MCF 10A (cell line): ENCODE measurements at places on chromosomes 12 and 14. TPM values are rescaled to one million over a fixed set of nuclear protein-coding genes. Genes with fewer than 3 reads are reported as not detected.
A peak's percentile ranks its signal among the peaks of the same experiment; 100 is the strongest.

DNA sequence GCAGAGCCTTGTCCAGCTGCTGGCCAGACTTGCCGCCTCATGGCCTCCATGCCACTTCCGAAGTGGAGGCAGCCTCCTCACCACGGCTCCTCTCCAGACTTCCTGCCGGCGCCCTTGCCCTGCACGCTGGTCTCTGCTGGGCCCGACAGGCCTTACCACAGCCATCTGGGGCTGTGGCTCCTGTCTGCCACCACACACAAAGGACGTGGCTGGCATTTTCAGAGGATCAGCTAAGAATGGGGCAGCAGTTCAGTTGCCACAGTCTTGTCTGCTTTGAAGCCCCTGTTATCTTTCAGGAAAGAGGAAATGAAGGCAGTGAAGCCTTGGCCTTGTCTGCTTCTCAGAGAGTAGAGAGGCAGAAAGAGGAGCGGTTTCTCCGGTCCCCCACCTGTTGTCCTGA is 178.0 kb upstream of the FKBP4 start:
- peaks cover 10% of the 10 kb centered on the region for H3K4me1 ChIP-seq
- H3K36me3 ChIP-seq: no peaks in the 10 kb centered on the region
- no peak for DNase-seq

DNA sequence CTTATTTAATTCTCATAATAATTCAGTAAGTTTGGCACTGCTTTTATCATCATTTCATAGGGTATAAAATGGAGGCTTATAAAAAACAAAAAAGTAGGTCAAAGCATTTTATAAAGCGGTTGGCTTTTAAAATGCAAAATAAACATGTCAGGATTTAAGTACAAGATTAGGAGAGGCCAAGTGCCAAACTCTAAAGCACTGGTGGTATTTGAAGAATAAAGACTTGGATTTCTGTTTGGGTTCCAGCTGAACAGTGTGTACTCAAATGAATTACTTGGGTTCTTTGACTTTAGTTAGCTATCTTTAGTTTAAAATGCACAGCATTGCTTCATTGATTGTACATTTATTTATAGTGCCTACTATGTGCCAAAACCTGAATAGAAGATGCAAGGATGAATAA is 966.6 kb upstream of the SEL1L start:
- no peaks in the 10 kb centered on the region for H3K4me1 ChIP-seq
- no peak overlapping the region for H3K27ac ChIP-seq
- no peak for DNase-seq
- H3K27me3 ChIP-seq: no peaks in the 10 kb centered on the region
- H3K36me3 ChIP-seq: no peaks in the 10 kb centered on the region

Gene FGF23
- total RNA-seq: not detected in 2 replicates

DNA sequence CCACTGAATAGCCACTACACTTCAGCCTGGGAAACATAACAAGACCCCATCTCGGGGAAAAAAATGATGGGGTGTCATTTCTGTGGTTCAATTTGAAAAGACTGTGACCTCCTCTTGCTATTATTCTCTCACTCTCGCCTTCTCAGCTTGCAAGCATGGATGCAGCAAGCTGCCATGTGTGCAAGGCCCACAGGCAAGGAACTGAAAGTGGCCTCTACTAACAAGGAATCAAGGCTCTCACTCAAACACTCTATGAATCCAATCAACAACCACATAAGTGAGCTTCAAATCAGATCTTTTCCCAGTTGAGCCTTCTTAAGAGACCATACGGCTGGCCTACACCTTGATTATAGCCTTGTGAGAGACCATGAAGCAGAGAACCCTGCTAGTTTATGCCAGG is 17.9 kb upstream of the DHRS7 start:
- no peaks in the 10 kb centered on the region for H3K36me3 ChIP-seq
- no peak overlapping the region for H3K27ac ChIP-seq
- DNase-seq: no peak
- H3K4me1 ChIP-seq: peaks cover 8% of the 10 kb centered on the region

- H3K27ac ChIP-seq: no peak overlapping the region
- no peaks in the 10 kb centered on the region for H3K36me3 ChIP-seq
- H3K4me1 ChIP-seq: no peaks in the 10 kb centered on the region
- DNase-seq: no peak
- no peak overlapping the region for H3K4me3 ChIP-seq
- H3K27me3 ChIP-seq: no peaks in the 10 kb centered on the region
Observed at GRCh38 chr12:116835484-116835883, 45.8 kb downstream of the HRK start.

- DNase-seq: no peak
- peaks cover 26% of the 10 kb centered on the region for H3K4me1 ChIP-seq
- H3K36me3 ChIP-seq: peaks cover 99% of the 10 kb centered on the region
- no peaks in the 10 kb centered on the region for H3K27me3 ChIP-seq
Observed at GRCh38 chr12:56162468-56163290, 4.5 kb downstream of the MYL6 start.

DNA sequence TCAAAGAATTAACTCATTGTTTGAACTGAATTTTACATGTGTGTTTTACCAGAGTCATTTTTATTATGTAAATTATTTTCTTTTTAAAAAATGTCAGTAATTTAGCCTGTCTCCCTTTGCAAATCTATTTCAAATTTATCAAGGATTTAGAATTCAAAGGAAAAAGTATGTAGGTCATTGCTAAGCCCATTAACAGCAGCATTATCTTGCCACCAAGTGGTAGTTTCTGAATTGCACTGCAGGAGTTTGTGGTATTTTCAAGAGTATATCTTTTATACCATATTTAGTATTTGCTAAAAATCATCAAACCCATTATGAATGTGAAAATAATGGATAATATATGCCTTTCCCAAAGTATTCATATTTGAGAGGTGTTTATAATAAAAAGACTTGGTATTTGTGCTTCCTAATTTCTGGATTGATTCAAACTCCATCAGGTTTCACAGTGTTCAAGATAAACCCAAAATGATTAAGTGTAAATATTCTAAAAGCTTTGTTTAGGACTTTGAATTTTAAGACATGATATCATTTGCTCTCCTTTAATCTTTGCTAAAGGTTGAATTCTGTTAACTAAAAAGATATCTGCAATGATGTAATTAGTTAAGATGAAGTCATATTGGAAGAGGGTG is 711.4 kb downstream of the FSCB start:
- H3K27me3 ChIP-seq: no peaks in the 10 kb centered on the region
- no peaks in the 10 kb centered on the region for H3K36me3 ChIP-seq
- no peaks in the 10 kb centered on the region for H3K4me1 ChIP-seq
- no peak overlapping the region for H3K4me3 ChIP-seq
- H3K27ac ChIP-seq: no peak overlapping the region
- peak; percentile 35 for DNase-seq

Gene CELA1
- total RNA-seq: not detected in 2 replicates

- peak overlapping the region; percentile 90 for H3K27ac ChIP-seq
- peaks cover 25% of the 10 kb centered on the region for H3K4me1 ChIP-seq
- DNase-seq: peak; percentile 82
- no peaks in the 10 kb centered on the region for H3K27me3 ChIP-seq
- H3K36me3 ChIP-seq: peaks cover 6% of the 10 kb centered on the region
- H3K4me3 ChIP-seq: peak overlapping the region; percentile 95
Observed at GRCh38 chr14:22886500-22887259, 3.7 kb downstream of the REM2 start.

DNA sequence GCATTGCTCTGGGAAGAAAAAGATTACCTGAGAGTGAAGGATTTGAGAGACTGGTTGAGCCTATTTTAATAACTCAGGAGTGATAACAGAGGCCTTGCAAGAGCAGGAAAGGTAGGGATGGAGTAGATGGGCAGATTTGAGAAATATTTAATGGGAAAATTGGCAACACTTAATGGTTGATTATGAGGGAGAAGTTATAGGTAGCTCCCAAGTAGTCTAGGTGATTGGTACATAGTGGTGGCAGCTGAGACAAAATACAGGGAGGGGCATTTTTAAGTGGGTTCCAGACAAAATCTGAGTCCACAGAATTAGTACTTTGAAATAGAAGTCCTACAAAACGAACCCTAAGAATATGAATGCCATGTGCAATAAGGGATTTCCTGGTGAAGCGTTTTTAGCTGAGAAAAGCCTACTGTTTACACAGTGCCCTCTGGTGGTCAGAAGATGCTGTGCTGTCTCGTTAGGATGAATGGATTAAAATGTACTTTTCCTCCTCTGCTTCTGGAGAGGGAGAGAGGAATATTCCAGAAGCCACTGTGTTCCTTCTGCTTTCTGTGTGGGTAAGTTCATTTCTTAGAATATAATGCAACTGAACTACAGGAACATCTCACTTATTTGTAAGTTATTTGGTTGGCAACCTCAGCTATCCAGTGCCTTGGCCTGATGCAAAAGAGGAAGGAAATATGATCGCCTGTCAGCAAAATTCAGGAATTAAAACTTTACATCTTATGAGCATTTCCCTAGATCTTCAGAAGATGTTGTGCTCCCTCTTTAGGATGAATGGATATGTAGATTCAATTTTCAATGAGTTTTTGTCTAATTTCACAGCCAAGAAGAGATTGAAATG is 6.5 kb downstream of the ZBTB1 start:
- H3K36me3 ChIP-seq: peaks cover 4% of the 10 kb centered on the region
- DNase-seq: peak; percentile 77
- H3K4me1 ChIP-seq: peaks cover 30% of the 10 kb centered on the region
- H3K27me3 ChIP-seq: no peaks in the 10 kb centered on the region
- peak overlapping the region; percentile 32 for H3K27ac ChIP-seq

Gene BDKRB1
- 0.32 and 0.51 TPM in 2 replicates for total RNA-seq

DNA sequence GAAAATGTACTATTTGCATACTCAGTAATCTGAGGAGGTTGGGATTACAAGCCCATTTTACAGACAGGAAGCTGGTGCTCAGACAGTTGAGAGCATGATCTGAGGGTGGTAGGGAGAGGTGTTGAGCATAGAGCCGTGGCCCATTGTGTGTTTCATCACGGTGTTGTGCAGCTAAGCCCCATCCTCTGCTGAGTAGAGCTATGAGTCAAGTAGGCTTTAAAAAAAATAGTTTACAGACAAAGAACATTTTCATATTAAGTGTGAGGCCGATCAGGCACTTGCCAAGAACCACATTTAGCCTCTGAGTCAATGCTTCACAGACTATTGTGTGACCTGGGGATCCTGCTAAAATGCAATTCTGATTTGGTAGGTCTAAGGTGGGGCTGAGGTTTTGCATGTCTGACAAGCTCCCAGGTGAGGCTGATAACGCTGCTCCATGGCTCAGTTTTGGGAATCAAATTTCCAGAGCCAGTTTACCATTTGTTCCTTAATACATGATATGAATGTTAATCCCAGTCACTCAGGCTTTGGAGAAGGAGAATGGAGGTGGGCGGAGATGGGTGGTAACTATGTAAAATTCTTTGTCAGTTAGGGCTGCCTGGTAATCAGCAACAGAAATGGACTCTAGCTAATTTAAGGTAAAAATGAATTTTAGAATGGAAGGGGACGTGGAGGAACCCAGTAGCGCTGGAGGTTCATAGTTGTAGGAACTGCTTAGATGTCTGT is 22.2 kb downstream of the ZNF664 start:
- H3K4me1 ChIP-seq: peaks cover 43% of the 10 kb centered on the region
- peak; percentile 60 for DNase-seq
- no peaks in the 10 kb centered on the region for H3K27me3 ChIP-seq
- H3K4me3 ChIP-seq: no peak overlapping the region
